Psoas muscle (tissue), 8 donors: ENCODE measurements at places on chromosomes 5 and 9.

GRCh38 chr9:99690573-99690972, 131.1 kb upstream of the NR4A3 start:
- DNase-seq, result peak; percentile 48

DNA sequence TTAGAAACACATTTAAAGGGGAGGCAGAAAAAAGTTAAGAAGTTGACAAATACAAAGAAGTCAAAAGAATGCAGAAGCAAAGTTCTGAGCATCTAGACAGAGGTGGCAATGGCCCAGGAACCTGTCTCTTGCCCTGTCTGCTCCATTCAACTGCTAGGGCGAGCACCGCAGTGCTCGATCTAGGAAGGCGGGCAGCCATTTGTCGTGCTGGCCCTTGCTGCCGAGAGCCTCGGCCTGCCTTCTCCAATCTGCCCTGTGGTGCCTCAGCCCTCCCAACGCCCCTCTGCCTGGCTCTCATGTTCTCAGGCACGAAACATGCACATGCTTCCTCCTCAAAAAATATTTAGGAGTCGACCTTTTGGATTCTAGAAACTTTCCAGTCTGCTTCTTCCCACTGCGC, 42.2 kb downstream of the DDX31 start:
- DNase-seq, result no peak

GRCh38 chr5:147381555-147381954, 128.3 kb downstream of the DPYSL3 start:
- DNase-seq, result no peak

DNA sequence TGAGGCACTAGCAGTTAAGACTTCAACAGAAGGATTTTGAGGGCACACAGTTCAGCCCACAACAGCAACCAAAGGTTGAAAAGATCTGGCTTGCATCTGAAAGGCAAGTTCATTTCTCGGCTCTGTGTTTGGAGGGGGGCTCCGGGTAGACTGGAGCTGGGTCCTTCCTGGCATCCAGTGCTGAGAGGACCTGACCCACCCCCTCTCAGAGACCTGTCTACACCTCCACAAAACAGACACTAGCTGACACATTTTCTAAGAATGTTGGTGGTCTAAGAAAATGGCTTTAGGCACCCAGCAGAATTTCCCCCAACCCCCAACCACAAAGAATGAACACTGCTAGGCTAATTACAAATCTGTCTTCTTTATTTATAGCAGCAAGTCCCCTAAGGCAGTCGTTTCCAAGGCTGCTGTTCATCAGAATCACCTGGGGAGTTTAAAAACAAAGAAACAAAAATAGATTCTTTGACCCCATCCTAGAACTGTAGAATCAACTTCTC, 6.2 kb upstream of the PTCH1 start:
- DNase-seq, result no peak

- no peak for DNase-seq
Measured at GRCh38 chr9:13446286-13446937, 166.9 kb upstream of the MPDZ start.

- DNase-seq, result no peak
Measured at GRCh38 chr9:78563269-78563668, 266.3 kb downstream of the PSAT1 start.

- no peak for DNase-seq
Measured at GRCh38 chr5:1311439-1312055, 16.7 kb upstream of the TERT start.

GRCh38 chr9:112110777-112111113, 64.4 kb downstream of the SUSD1 start:
- no peak for DNase-seq
